ENCODE measurements at places on chromosomes 7 and 10.

DNA sequence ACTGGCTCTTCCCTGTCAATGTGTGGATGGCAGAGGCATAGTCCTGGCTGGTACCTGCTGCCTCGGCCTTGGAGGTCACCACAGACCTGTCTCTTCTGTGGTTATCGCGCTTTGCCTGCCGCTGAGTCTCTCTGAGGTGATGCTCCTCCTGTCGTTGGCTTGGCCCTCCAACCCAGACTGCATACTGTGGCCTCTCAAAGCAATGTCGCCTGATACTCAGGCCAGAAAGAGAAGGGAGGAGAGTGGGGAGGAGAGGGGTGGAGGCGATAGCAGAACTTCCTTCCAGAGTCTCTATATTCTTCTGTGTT lies 133.2 kb upstream of the KCNMA1 start:
- no peak for DNase-seq
- H3K27me3 ChIP-seq, result no peaks in the 10 kb centered on the region
- no peaks in the 10 kb centered on the region for H3K36me3 ChIP-seq
- no peaks in the 10 kb centered on the region for H3K4me1 ChIP-seq
- no peak overlapping the region for H3K27ac ChIP-seq
- H3K4me3 ChIP-seq, result no peak overlapping the region

GRCh38 chr7:50315739-50316671 lies 11.5 kb downstream of the IKZF1 start:
- no peaks in the 10 kb centered on the region for H3K36me3 ChIP-seq
- no peak overlapping the region for H3K4me3 ChIP-seq
- H3K27ac ChIP-seq, result peak overlapping the region; percentile 19

DNA sequence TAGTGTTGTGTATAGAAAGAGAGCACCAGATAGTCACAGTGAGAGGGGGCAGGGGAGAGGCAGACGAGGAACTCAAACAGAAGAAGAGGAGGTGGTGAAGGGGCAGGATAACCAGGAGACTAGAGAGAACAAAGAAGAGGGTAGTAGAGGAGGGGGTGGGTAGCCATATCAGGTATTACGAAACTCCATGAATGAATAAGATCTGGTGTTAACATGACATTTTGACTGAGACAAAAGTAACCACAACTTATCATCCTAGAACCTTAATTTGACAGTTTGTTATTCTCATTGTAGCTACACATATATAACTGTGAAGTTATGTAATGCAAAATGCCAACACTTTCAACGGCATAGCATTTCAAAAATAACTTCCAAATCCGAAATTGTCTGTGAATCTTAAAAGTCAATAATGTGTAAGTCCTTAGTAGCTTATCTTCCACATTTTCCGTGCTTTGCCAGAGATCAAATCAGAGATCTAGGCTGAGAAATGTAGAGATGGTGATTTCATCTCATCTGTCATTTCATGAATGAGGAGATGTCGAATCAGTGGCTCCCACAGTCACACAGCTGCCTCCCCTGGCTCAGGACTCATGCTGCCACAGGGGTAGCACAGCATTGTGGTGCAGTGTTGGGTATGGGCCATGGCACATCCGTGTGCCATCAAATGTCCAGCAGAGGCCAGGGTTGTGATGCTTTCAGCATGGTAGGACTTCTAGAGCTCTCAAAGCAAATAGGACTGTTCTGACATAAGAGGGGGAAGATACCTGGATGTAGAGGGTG lies 202.1 kb downstream of the HECW1 start:
- H3K4me3 ChIP-seq, result no peak overlapping the region
- no peak overlapping the region for H3K27ac ChIP-seq
- no peaks in the 10 kb centered on the region for H3K27me3 ChIP-seq
- H3K4me1 ChIP-seq, result no peaks in the 10 kb centered on the region
- DNase-seq, result no peak
- no peaks in the 10 kb centered on the region for H3K36me3 ChIP-seq

- no peaks in the 10 kb centered on the region for H3K36me3 ChIP-seq
- DNase-seq, result no peak
- H3K4me3 ChIP-seq, result no peak overlapping the region
- H3K4me1 ChIP-seq, result peaks cover 4% of the 10 kb centered on the region
- no peak overlapping the region for H3K27ac ChIP-seq
Measured at GRCh38 chr10:3622427-3622826, 162.6 kb downstream of the KLF6 start.

DNA sequence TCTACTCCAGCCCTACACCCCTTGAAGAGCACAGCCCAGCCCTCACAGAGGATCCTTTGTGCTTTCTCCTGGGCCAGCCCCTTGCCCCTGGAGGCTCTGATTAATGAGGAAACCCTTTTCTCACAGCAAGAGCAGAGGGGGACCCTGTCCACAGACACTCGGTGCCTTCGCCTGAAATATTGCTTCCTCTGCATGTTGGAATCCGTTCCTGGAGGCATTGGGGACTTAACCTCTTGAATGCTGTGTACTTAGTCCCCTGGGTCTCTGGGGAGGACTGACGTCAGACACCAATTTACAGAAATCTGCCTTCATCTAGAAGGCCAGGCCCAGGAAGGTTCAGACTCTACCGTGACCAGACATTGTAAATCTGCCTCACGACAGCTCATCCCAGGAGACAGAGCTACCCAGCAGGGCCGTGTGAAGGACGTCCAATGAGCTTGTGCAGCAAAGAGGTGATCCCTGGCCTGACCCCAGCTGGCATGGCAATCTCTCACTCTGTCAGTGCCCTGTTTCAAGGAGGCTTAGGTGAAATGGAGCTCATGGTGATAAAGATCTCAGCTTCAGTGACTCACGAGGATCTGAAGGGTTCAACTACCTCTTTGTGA lies 8.1 kb upstream of the TMEM72 start:
- no peak overlapping the region for H3K4me3 ChIP-seq
- no peak for DNase-seq

- no peak overlapping the region for H3K4me3 ChIP-seq
- no peak overlapping the region for H3K27ac ChIP-seq
- no peak for DNase-seq
- H3K36me3 ChIP-seq, result no peaks in the 10 kb centered on the region
Measured at GRCh38 chr7:89077992-89078391, 282.5 kb upstream of the TEX47 start.

GRCh38 chr7:35015346-35015859 lies 21.9 kb downstream of the DPY19L1 start:
- H3K4me3 ChIP-seq, result no peak overlapping the region
- H3K27ac ChIP-seq, result no peak overlapping the region
- H3K27me3 ChIP-seq, result no peaks in the 10 kb centered on the region
- H3K4me1 ChIP-seq, result no peaks in the 10 kb centered on the region

Data from breast epithelium (tissue), 4 donors.